GM06990 (cell line): ENCODE measurements at places on chromosomes 1 and 21.
A peak's percentile ranks its signal among the peaks of the same experiment; 100 is the strongest.

- DNase-seq: no peak
Observed at GRCh38 chr21:17532292-17532691, 19.4 kb downstream of the CXADR start.

GRCh38 chr1:167400359-167400953 is 117.9 kb downstream of the CD247 start:
- no peak for DNase-seq

DNA sequence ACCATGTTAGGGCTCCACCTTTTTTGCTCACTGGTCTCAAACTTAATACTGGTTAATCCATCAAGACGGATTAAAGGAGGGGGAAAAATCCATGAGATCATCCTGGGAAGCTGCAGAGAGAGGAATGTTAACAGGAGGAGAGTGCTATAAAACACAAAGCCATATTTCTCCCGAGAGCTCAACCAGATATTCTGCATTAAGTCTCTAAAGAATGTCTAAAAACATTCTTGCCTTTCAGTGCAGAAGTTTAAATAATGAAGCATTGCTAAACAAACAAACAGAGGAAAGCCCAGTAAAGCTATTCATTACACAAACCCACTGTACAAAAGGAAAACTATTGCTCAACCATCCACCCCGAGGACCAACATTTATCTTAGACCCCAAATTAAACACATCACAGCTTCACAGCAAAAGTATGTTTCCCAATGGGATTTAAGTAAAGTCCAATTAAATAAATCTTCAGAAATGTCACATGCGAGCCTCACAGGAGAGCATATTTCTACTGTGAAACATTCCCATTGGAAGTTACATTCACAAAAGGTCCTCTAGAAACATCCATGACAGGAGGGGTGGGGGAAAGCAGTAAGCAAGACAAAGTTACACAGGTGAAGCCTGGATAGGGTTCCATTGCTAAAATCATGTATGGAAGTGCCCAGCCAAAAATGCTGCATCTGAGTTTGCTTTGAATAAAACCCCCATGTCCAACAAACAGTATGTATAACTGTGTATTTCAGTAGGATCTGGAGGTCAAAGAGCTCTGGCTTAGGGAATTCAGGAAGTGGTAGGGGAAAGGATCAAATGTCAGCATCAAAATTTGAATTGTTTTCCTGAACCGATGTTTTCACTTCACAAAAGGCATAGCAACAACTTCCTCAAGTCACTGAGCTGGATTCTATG is 23.3 kb downstream of the DUSP10 start:
- no peak for DNase-seq

DNA sequence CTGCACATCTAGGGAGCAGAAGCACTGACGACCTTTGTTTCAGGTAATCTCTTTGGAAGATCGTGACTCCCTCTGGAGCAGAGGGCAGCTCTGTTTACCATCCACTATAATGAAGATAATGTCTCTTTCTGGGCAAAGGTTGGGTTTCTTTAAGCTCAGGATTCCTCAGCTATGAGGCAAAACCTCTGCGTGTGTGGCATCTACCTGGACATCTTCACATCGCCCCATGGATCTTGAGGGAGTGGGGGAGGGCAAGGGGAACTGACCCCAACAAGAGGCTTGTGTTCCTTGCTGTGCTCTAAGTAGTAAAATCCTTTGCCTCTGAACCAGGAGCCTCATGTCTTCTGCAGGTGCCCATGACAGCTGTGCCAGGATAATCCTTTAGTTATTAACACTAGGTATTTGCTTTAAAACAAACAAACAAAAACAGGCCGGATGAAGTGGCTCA is 19.6 kb downstream of the SPATA45 start:
- no peak for DNase-seq

- peak; percentile 41 for DNase-seq
Observed at GRCh38 chr1:117758444-117759316, 152.8 kb downstream of the TENT5C start.

- no peak for DNase-seq
Observed at GRCh38 chr1:9247894-9248293, 13.3 kb downstream of the H6PD start.

GRCh38 chr1:94698356-94698755 is 121.8 kb upstream of the SLC44A3 start:
- DNase-seq: no peak

DNA sequence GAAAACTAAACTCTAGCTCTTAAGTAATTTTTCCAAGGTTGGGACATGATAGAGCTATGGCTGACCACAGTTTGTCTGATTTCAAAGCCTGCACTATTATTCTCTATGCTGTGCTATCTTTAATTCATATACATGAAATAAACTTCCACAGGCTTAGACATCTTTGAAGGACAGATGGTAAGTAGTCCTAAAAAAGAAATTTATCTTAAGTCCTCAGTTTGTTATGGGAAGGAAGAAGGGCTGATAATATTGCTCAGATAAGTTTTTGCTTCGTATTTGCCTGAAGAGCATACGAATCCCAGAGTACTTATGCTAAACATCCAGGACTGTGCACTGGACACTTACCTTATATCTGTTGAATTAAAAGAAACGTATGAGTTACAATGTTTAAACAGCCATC is 39.6 kb downstream of the VCAM1 start:
- no peak for DNase-seq

GRCh38 chr1:13828454-13829151 is 128.6 kb downstream of the PRDM2 start:
- peak; percentile 39 for DNase-seq
